ENCODE measurements at places on chromosomes 13 and 19.
A peak's percentile ranks its signal among the peaks of the same experiment; 100 is the strongest.

GRCh38 chr19:51799034-51799773 lies 4.2 kb downstream of the FPR3 start:
- DNase-seq, result no peak

- DNase-seq, result no peak
Observed at GRCh38 chr19:9917321-9917720, 19.0 kb downstream of the OLFM2 start.

DNA sequence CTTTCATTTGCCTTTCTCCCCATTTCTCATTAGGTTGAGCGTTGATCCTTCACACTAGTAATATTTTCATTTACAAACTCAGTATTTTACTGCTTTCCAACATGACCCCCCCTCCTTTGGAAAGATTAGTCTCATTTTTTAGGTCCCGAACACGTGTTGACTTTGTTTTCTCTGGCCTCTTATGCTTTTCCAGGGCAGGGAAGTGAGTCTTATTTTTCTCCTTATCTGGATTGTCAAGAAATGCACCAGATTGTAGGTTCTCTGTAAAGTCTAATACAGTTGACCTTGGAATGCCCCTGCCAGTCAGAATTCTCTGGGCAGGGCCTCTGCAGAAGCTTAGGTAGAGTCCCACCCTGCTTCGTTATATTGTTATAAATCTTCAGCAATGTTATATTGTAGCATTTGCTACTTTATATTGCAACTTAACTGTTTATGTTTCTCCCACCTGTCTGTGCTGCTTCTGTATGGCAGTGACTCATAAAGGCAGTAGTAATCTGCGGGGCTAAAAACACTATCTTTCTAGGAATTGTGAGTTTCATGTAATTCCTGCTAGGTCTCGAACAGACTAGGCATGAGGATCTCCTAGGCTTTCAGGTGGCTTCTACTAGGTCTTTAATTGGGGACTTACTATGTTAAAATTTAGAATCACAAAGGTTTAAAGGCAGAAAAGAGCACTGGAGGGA lies 2.0 kb downstream of the TDRD3 start:
- DNase-seq, result no peak

DNA sequence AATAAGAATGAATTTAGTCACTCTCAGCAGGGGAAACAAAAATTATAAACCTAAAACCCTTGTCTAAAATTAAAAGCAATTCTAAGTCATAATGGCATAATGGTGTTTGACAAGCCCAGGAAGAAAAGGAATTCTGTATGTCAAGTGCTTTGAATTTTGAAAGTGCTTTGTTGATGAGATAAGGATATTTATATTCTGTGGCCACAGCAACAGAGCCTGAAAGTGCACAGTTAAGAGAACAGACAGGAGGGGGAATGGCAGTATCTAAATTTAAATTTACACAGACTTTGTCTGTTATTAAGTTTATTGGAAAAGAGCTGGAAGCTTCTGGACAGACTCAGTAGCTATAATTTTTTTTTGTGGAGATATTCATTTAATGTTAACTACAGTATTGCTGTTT lies 69.8 kb downstream of the OLFM4 start:
- no peak for DNase-seq

DNA sequence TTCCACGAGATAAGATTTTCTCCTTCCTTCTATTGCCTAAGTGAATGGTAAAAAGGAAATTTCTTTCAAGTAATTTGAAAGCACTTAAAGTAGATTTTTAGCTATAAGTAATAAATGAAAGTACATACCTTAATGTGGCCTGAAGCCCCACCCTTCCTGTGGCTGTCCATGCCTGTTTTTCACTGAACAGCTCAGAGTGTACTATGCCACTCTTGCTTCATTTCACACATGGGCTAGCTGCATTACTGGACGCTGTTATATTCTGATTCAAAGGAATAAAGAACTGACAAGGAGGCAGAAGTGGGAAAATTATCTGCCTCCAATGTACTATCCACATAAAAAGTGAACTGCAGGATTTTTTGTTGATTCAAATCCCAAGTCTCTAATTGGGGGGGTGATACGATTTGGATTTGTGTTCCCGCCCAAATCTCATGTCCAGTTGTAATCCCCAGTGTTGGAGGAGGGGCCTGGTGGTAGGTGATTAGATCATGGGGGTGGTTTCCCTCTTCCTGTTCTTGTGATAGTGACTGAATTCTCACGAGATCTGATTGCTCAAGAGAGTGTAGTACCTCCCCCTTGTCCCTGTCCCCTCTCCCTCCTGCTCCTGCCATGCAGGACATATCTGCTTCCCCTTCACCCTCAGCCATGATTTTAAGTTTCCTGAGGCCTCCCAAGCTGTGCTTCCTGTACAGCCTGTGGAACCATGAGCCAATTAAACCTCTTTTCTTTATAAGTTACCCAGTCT lies 154.7 kb upstream of the SGCG start:
- DNase-seq, result no peak

DNA sequence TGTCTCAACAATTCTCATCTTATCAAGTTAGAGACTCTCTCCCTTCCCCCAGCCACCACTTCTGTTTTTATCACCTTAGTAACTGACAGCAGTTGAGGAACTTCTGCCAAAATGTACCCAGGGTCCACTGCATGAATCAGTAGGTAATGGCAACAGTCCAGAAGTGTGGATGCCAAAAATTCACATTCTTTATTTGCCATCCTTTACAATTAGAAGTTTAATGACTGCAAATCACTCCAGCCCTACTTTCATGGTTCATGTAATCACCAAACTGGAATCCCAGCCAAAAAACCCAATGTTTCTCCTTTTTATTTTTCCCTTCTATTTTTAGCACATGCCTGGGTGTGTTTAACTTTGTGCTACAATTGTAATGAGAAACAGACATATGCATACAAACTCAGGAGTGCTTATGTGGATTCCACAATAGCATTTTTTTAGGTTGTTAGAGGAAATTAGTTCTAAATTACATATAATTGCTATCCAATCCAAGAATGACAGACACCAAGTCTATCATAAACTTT lies 243.5 kb downstream of the RGCC start:
- no peak for DNase-seq

GRCh38 chr13:36428086-36428485 lies 4.2 kb upstream of the CCNA1 start:
- no peak for DNase-seq

GRCh38 chr13:53238261-53238660 lies 209.6 kb downstream of the OLFM4 start:
- DNase-seq, result no peak

DNA sequence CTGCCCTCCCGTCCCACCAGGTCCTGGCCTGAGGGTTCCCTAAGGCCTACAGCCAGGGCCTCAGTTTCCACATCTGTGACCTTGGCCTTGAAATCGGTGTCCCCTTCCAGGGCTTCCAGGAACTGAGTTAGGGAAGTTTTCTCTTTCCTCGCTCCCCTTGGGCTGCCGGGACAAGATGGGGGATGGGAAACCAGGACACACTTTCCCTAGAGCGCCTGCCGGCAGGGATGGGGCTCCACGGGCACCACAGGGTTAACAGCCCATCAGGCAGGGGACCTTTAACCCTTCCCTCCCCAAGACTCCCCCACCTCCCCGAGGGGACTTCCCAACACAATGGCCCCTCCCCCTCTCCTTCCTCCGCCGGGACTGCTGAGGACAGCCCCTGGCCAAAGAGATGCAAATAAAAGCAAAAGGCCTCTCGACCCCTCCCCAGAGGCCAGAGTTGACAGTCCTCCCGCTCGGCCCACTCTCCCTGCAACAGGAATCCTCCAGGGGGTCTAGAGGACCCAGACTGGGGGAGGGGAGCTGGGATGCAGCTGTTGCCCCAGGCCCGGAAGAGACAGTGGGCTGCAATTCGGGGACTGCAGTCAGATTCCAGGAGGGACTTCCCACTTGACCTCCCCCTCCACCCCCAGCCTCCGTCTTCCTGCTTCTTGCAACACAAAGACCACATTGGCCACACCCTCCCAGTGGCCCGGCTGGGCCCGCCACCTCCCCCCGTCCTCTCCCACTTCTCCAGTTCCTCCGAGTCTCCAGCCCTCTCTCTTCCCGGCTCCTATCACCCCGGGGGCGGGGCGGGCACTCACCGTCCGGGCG lies 3.4 kb downstream of the BBC3 start:
- DNase-seq, result peak; percentile 54

- no peak for DNase-seq
Observed at GRCh38 chr13:111577956-111578605, 257.6 kb downstream of the TEX29 start.

- DNase-seq, result no peak
Observed at GRCh38 chr19:32876919-32877285, 7.3 kb upstream of the SLC7A9 start.

DNA sequence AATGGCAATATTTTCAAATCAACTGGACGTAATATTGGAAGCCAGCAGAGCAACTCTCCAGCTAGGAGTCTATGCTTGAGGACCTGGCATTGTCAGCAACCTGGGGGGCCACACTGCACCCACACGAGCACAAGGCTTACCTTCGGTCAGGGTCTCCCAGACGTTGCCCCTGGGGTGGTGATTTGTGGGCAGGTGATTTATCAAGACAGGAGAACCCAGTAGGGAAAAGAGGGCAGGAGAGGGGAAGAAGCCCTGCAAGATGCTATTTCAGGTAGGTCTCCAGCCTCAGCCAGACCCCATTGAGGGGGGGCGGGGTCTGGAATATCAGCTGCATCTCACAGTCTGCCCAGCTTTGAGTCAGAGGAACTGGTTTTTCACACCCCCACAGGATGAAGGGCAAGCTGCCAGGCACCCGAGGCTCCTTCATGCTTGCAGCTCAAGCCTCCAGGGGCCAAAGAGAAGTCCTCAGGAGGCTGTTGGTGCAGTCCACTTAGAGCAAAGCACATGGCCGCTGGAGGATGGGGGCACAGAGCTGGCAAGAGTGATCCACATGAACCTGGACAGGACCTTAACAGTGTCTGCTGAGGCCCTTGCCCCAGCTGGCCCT lies 80.9 kb upstream of the UQCRFS1 start:
- DNase-seq, result no peak

DNA sequence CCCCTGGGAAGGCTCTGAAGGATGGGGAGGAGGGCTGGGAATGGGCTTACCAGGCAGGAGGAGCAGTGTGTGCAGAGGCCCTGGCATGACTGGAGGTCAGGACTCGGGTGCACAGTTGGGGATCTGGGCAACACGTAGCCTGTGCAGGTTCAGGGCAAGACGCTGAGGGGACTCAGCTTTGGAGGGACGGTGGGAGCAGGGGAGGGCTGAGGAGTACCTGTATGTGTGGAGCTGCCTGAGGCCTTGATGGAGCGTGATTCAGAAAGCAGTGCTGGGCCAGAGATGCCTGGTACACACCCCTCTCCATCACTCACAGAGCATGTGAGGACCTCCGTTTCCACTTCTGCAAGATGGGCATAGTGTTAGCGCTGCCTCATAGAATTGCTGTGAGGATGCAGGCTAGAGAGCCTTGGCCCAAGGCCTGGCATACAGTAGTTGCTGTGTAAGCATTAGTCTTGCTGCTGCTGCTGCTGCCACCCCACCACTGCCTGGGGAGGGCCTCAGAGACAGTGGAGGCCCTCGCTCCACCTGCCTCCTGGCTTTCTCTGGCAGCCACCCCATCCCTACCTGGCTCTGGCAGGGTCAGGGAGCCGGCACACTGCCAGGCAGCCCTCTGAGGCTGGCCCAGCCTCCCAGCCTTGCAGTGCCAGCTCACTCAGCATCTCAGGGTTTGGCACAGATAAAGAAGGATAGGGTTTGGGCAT lies 2.4 kb downstream of the PAK4 start:
- no peak for DNase-seq

Data from hypothalamus (tissue), 51 donors.